ENCODE measurements at places on chromosomes 16 and 17. TPM values are rescaled to one million over a fixed set of nuclear protein-coding genes. Genes with fewer than 3 reads are reported as not detected.
A peak's percentile ranks its signal among the peaks of the same experiment; 100 is the strongest.

ADORA2B gene
- 0.23 TPM for total RNA-seq

IL4R gene
- 7.2 TPM for total RNA-seq

PMP22 gene
- 39.3 TPM for total RNA-seq

DECR2 gene
- 13.9 TPM for total RNA-seq

MYH11 gene
- 26.4 TPM for total RNA-seq

- no peaks in the 10 kb centered on the region for H3K4me1 ChIP-seq
- H3K36me3 ChIP-seq, result no peaks in the 10 kb centered on the region
- no peaks in the 10 kb centered on the region for H3K27me3 ChIP-seq
Measured at GRCh38 chr17:61117983-61118382, 281.7 kb upstream of the TBX2 start.

- H3K27ac ChIP-seq, result no peak overlapping the region
- peaks cover 27% of the 10 kb centered on the region for H3K36me3 ChIP-seq
- no peaks in the 10 kb centered on the region for H3K4me1 ChIP-seq
- H3K27me3 ChIP-seq, result no peaks in the 10 kb centered on the region
- H3K4me3 ChIP-seq, result no peak overlapping the region
Measured at GRCh38 chr17:60481604-60482003, 44.4 kb downstream of the APPBP2 start.

DNA sequence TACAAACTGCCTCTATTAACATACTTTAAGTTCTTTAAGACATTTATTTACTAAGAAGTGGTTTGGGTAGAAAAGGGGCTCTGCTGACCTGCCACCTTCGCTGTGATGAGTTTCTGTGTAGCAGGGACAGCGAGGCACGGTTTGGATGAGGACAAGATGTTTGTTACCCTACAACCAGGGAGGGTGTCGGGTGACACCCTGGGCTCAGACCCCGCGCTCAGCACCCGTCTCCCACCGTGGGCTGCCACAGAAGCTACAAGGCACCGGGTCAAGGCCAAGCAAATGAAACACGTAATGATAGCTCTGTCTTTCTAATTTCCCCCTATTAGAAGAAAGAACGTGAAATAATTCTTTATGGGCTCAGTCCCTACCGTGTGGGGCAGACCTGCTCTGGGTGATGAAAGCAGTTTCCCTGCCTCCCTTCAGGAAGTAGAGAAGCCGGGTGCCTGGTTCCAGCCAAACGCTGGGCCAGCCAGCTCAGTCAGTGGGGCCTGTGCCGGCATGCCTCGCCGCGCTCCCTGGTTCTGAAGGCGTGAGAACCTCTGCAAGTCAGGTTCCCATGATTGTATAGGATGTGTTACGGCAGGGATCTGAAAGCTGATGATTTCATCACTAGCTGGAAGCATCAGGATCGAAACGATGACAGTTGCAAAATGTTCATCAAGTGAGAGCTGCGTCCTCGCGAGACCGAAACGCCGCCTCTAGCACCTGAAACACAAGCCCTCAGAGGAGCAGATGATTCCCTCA lies 3.9 kb downstream of the ZNF750 start:
- H3K4me1 ChIP-seq, result peaks cover 20% of the 10 kb centered on the region
- no peaks in the 10 kb centered on the region for H3K36me3 ChIP-seq
- no peak overlapping the region for H3K4me3 ChIP-seq
- peak overlapping the region; percentile 72 for H3K27ac ChIP-seq

- peaks cover 8% of the 10 kb centered on the region for H3K27me3 ChIP-seq
- no peaks in the 10 kb centered on the region for H3K36me3 ChIP-seq
- H3K4me3 ChIP-seq, result no peak overlapping the region
- peaks cover 15% of the 10 kb centered on the region for H3K4me1 ChIP-seq
Measured at GRCh38 chr16:1299012-1299867, 10.2 kb upstream of the UBE2I start.

GRCh38 chr17:7026471-7027115 lies 3.7 kb downstream of the BCL6B start:
- peak overlapping the region; percentile 63 for H3K4me3 ChIP-seq
- no peaks in the 10 kb centered on the region for H3K36me3 ChIP-seq
- H3K27me3 ChIP-seq, result peaks cover 7% of the 10 kb centered on the region
- no peak for DNase-seq

DNA sequence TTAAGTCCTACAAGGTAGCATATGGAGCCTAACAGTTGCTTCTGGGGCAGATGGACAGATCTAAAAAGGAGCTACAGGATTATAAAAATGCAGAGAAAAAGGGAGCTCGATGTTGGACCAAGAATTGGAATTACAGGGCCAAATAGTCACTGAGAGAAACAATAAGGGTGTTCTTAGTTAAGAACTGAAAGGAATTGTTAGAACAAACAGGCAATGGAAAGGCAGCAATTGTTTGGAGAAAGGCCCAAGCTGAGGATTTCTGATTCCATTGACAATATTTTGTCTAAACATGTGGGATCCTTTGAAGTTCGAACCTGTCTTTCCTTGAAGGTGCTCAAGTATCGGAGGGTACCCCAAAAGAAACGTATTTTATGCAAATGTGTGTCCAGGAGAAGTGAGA lies 513.6 kb upstream of the CDH8 start:
- no peaks in the 10 kb centered on the region for H3K36me3 ChIP-seq
- DNase-seq, result no peak
- H3K4me1 ChIP-seq, result no peaks in the 10 kb centered on the region

DNA sequence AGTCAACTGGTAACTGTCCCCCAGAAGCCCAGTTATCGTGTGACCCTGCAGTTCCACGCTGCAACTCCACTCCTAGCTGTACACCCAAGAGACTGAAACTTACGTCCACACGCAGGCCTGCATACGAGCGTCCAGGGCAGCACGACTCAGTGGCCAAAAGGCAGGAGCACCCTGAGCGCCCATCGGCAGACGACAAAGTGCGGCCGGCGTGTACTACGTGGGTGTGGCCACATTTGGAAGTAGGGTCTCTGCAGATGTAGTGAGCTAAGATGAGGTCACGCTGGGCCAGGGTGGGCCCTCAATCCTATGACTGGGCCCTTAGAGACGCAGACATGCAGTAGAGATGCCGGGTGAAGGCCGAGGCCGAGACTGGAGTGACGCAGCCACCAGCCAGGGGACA lies 13.5 kb downstream of the GALNS start:
- H3K27ac ChIP-seq, result no peak overlapping the region
- H3K36me3 ChIP-seq, result peaks cover 19% of the 10 kb centered on the region
- H3K4me3 ChIP-seq, result no peak overlapping the region

DNA sequence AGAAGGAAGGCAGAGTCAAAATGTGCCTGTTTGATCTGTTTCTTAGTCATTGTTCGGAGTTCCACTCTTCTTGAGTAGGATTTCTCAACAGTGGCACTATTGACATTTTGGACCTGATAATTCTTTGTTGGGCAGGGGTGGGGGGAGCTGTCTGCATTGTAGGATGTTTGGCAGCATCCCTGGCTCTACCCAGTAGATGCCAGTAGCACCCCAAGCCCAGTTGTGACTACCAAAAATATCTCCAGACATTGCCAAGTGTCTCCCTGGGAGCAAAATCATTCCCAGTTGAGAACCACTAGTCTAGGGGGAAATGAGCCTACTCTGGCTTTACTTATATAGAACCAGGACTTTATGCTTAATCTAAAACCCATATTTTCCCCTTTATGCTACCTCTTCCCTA lies 1.1 kb upstream of the GFOD2 start:
- H3K27me3 ChIP-seq, result no peaks in the 10 kb centered on the region
- H3K4me3 ChIP-seq, result peak overlapping the region; percentile 99
- DNase-seq, result no peak
- H3K4me1 ChIP-seq, result peaks cover 22% of the 10 kb centered on the region
- H3K36me3 ChIP-seq, result no peaks in the 10 kb centered on the region

- peak overlapping the region; percentile 67 for H3K4me3 ChIP-seq
- H3K36me3 ChIP-seq, result no peaks in the 10 kb centered on the region
- no peaks in the 10 kb centered on the region for H3K27me3 ChIP-seq
- H3K27ac ChIP-seq, result no peak overlapping the region
Measured at GRCh38 chr16:17469011-17469740, 1.6 kb downstream of the XYLT1 start.

GRCh38 chr16:48381201-48381600 lies 4.0 kb downstream of the SIAH1 start:
- no peak overlapping the region for H3K4me3 ChIP-seq
- no peaks in the 10 kb centered on the region for H3K36me3 ChIP-seq
- no peak for DNase-seq
- H3K27ac ChIP-seq, result no peak overlapping the region
- no peaks in the 10 kb centered on the region for H3K27me3 ChIP-seq

- H3K27ac ChIP-seq, result no peak overlapping the region
- DNase-seq, result no peak
- H3K36me3 ChIP-seq, result no peaks in the 10 kb centered on the region
- no peaks in the 10 kb centered on the region for H3K4me1 ChIP-seq
Measured at GRCh38 chr17:62075308-62075815, 10.3 kb upstream of the MED13 start.

DNA sequence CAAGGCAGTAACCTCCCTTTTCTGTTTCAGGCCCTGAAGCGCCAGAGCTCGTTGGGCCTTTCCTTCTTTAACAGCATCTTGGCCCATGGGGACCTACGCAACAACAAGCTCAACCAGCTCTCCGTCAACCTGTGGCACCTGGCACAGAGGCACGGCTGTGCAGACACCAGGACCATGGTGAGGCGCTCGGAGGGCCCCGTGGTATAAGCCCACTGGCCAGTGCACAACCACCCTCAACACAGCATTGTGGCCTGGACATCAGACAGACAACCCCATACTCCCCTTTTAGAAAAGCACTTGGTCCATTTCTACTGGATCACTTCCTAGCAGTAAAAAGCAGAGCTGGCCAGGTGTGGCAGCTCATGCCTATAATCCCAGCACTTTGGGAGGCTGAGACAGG lies 18.6 kb downstream of the KNOP1 start:
- H3K27ac ChIP-seq, result no peak overlapping the region
- H3K27me3 ChIP-seq, result no peaks in the 10 kb centered on the region
- H3K4me1 ChIP-seq, result peaks cover 43% of the 10 kb centered on the region
- H3K36me3 ChIP-seq, result peaks cover 45% of the 10 kb centered on the region
- no peak overlapping the region for H3K4me3 ChIP-seq

DNA sequence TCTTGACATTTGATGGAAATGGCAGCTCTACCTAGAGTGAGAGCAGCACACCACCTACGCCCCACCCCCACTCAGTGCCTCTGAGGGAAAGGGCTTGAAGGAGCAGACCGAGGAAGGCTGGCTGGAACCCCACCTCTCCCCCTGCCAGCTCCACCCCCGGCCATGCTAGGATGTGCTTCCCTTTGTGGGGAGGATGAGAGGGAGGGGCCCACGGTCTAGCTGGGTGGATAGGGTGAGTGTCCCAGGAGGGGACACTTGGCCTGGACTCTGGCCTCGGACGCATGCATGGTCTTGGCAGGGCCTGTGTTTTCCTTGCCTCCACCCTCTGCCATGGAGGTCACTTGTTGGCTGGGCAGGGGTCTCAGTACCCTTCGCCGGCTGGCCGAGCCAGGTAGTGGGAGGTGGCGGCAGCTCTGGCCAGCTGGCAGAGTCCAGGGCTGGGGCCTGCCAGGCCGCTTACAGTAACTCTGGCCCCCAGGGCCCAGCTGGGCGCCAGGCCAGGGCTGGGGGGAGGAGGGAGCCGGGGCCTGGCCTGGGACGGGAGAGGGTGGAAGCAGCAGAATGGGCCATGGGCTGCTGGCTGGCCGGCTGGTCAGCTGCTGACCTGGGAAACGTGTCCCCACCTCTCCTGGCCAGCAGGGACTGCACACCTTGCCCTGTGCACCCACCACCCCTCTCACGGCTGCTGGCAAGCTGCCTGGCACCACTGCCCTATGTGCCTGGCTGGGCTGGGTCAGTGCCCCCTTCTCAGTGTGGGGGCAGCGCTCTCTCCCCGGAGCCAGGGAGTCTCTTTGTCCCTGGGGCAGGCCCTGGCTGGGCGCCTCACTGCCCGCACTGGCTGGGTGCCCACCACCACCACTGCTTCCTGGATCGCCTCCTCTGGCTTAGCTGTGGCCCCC lies 23.0 kb downstream of the RARA start:
- H3K36me3 ChIP-seq, result no peaks in the 10 kb centered on the region
- peak overlapping the region; percentile 97 for H3K27ac ChIP-seq
- H3K4me3 ChIP-seq, result peak overlapping the region; percentile 52
- DNase-seq, result peak; percentile 93

- peaks cover 68% of the 10 kb centered on the region for H3K4me1 ChIP-seq
- no peaks in the 10 kb centered on the region for H3K27me3 ChIP-seq
- DNase-seq, result no peak
Measured at GRCh38 chr17:59637611-59638310, 18.1 kb downstream of the CLTC start.

- peaks cover 14% of the 10 kb centered on the region for H3K4me1 ChIP-seq
- no peaks in the 10 kb centered on the region for H3K27me3 ChIP-seq
- H3K36me3 ChIP-seq, result peaks cover 19% of the 10 kb centered on the region
Measured at GRCh38 chr17:59752922-59753321, 45.5 kb downstream of the VMP1 start.

GRCh38 chr17:64442541-64442971 lies 6.4 kb upstream of the MILR1 start:
- peak overlapping the region; percentile 36 for H3K27ac ChIP-seq
- no peaks in the 10 kb centered on the region for H3K36me3 ChIP-seq

DNA sequence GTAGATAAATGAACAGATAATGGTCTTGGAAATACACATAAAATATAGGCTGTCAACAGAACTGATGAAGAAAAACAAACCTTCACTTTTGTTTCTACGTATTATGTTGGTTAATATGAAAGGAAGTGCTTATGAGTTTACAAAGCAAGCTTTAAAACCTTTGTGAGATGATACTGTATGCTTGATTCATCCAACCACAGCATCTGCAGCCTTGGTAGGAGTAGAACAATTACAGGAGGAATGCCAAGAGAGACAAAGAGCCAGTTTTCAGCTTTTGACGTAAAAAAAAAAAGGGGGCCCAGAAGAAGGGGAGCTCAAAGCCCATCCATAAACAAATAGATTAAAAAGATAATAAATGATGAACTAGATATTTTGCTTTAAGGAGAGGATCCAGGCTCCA lies 13.3 kb downstream of the FAM20A start:
- no peak for DNase-seq
- no peak overlapping the region for H3K4me3 ChIP-seq
- H3K36me3 ChIP-seq, result no peaks in the 10 kb centered on the region
- no peaks in the 10 kb centered on the region for H3K27me3 ChIP-seq
- no peaks in the 10 kb centered on the region for H3K4me1 ChIP-seq

GRCh38 chr16:71726476-71727315 lies 2.2 kb upstream of the PHLPP2 start:
- H3K36me3 ChIP-seq, result peaks cover 21% of the 10 kb centered on the region
- peak overlapping the region; percentile 49 for H3K27ac ChIP-seq
- no peak overlapping the region for H3K4me3 ChIP-seq

Data from psoas muscle (tissue), 8 donors.